ENCODE measurements at places on chromosomes 2 and 18.

GRCh38 chr2:152611458-152612231 is 105.6 kb downstream of the PRPF40A start:
- peak; percentile 91 for DNase-seq

GRCh38 chr2:70936979-70937811 is 1.5 kb downstream of the ATP6V1B1 start:
- DNase-seq: no peak

DNA sequence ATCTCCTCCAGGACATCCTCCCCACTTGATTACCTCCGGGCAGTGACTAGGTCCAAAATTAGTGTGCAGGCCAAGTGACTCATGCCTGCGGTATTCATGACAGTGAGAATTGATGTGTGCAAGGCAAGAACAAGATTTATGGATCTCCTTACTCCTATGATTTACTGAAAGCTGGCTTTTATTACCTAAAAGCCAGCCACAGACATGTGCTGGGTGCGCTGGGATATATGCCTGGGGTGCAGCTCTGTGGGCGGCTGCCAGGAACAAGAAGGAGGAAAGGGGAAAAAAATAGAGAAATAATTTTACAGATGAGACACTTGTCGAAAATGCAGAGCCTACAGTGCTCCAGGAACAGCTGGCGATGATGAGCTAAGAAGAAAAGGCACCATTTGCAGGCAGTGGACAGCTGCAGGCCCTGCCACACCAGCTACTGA is 359.3 kb downstream of the CMPK2 start:
- DNase-seq: peak; percentile 63

DNA sequence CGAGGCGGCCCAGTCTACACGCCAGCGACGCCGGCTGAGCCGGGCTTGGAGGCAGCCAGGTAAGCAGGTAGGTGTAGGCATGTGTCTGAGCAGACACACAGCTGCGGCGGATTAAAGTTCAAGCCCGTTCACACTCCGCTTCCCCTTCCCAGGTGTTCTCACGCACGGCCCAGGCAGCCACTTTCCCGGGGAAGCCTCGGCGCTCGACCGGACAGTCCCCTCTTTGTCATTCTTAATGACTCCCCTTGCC is 367 bp downstream of the TGFA start:
- DNase-seq: no peak

- DNase-seq: no peak
Measured at GRCh38 chr2:181738563-181738962, 58.2 kb upstream of the NEUROD1 start.

DNA sequence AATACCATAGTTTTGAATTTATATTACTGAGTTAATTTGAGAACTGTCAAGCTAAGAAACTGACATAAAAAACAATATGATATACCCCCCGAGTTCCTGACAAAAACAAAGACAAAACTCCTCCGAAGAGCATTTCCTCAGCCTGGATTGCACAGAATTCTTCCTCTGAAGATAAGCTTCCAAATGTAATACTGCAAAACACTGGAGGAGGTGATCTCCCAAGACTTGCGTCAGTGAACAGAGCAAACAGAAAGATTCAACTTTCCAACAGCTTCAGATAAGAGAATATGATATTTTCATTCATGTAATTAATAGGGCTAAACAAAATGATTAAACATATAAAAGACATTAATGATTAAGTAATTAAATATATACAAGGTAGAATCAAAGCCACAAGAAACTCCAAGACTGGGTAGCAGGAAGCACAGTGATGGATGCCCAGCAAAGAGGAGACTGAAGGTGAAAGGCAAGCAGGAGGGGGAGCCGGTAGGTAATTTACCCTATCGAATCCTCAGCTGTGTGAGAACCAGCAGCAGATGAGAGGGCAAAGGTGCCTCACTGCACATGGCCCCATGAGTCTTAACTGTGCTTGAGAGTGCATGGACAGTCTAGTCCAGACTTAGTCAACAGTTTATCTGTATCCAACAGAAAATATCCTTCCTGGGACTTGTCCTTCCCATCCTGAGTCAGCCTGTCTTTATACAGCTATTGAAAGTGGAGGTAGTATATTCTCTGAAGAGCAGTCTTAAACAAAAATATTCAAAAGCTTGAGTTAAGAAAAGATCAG is 18.3 kb upstream of the SERPINB3 start:
- DNase-seq: no peak

DNA sequence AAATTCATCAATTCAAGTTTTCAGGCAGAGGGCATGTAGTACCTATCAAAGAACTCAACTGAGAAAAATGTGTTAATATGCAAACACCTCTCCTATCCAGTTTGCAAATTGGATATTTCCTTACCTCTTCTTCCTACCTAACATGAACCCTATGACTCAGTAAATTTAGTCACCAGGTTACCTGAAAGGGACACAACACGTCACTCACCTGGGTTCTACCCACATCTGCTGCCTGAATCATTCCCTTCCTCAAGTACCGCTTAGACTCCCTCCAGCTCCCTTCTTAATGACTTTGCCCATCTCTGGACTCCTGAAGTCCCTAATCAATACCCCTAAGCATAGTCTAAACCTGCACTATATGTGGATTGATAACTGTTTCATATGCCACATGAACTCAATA is 10.4 kb downstream of the ANKRD44 start:
- DNase-seq: no peak

GRCh38 chr18:10669441-10670100 is 143.7 kb downstream of the NAPG start:
- DNase-seq: no peak
